ENCODE measurements at places on chromosomes 2 and 18. TPM values are rescaled to one million over a fixed set of nuclear protein-coding genes. Genes with fewer than 3 reads are reported as not detected.

DNA sequence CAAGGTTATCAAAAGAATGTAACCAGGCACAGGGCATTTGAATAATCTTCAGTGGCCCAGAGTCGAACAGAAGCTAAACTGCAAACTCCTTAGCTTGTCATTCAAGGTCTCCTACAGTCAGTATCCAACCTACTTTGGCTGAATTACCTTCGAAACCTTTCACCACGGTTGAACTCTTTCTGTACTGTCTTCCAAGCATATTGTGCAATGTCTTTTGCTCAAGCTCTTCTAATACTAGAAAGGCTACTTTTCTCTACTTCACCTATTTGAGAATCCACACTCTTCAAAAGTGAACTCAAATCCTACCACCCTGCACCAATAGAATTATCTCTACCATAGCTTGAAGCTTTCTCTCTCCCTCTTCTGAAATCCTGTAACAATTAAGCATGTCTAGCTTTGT, 142.9 kb downstream of the NR4A2 start:
- no peak for DNase-seq

The LAMA3 gene
- 1.6 TPM for total RNA-seq

DNA sequence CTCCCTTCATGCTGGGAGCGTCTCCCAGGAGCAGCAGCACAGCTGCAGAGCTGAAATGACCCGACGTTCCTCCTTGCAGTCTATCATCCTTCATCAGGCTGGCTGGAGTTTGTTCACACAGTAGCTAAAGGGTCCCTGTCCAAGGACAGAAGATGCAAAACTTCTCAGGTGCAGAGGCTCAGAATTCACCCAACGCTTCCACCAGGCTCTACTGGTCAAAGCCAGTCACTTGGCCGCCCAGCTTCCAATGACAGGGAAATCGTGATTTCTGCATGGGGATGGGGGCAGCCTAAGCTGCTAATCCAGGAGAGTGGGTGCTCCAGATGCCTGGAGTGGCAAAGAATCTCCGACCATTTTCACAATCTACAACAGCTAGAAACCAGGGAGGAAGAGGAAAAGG, 97.0 kb upstream of the SALL3 start:
- no peak for DNase-seq

The REG3G gene
- total RNA-seq, result not detected

GRCh38 chr18:64179556-64180080, 30.7 kb upstream of the LINC00305 start:
- DNase-seq, result no peak

DNA sequence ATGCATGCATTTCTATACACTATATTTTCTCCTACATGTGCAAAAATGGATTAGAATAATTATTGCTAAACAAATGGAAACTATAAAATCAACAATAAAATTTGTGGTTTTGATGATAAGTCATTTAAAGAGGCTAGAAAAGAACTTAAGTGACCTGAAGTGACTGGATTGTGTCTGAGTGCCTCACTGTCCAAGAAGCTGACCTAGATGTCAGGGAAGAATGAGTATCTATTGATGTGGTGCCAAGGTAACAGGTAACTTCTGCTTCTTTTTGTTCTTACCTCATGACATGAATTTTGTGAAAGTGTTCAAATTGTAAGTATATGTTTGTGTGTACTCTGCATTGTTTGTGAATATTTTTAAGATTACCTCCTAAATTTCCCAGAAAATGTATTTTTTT, 1623.9 kb upstream of the ACVR2A start:
- no peak for DNase-seq

The SFTPB gene
- total RNA-seq, result not detected

The C2orf42 gene
- total RNA-seq, result 19.0 TPM

GRCh38 chr2:43885132-43885632, 46.4 kb downstream of the ABCG8 start:
- no peak for DNase-seq

DNA sequence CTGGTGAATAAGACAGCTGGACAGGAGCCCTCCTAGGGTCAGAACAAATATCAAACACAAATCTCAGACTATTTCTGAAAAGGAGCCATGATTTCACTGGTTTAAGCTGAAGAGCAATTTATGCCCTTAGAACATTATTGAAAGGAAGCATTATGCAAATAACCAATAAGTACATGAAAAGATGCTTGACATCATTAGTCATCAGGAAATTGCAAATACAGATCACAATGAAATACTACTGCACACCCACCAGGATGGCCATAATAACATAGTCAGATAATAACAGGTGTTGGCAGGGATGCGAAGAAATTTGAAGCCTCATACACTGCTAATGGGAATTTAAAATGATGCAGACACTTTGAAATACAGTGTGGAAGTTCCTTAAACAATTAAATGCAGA, 176.4 kb upstream of the RAB6C start:
- no peak for DNase-seq

GRCh38 chr18:40046596-40046995, 1908.4 kb upstream of the PIK3C3 start:
- DNase-seq, result no peak

DNA sequence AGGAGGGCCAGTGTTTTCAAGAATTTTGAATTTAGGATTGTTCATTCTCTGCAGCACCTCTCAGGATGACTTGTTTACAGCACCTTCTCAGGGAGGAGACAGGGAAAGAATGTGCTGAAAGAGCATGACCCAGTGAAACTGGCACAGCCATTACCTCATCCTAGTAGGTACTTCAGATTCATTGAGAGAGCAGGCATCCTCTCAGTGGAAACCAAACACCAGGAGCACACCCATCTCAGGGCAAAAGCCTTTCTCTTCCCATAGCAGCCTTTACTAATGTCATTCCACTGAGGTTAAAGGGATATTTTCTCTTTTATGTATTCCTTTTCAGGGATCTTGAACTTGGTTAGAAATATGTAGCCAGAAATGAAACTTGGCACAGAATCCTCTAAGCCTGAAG, 2.6 kb downstream of the MAP2 start:
- no peak for DNase-seq

The CHRNG gene
- not detected for total RNA-seq

DNA sequence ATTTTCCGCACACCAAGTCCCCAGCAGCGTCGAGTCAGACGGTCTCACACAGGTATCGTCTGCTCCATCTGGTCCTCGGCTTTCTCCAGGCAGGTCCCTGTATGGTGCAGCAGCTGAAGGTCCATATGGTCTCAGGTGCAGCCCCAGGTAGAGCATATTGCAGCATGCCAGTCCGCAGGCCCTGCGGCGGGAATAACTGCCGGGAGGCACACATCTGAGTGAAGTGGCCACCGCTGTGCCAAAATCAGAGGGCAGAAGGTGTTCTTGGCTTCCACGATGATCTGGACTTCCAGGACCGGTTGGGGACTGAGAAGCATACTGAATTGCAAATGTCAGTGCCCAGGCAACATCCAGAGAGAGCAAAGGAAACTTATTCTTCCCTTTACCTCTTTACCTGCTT, 320.3 kb downstream of the RNF144A start:
- no peak for DNase-seq

DNA sequence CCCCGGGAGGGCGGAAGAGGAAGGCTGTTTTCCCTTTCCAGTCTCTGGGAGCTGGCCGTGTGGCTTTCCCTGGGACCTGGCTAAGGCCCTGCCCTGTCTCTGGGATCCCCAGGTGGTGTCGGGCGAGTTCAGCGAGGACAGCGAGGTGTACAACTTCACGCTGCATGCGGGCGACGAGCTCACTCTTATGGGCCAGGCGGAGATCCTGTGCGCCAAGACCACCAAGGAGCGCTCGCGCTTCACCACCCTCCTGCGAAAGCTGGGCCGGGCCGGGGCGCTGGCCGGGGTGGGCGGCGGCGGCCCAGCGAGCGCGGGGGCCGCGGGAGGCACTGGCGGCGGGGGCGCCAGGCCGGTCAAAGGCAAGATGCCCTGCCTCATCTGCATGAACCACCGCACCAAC, 11.2 kb downstream of the GAREM2 start:
- no peak for DNase-seq

The GCG gene
- not detected for total RNA-seq

The ZAP70 gene
- 40.8 TPM for total RNA-seq

The LIMS3 gene
- total RNA-seq, result 1.9 TPM

- no peak for DNase-seq
These were observed 593.4 kb downstream of the DCC start for GRCh38 chr18:52933356-52933755.

DNA sequence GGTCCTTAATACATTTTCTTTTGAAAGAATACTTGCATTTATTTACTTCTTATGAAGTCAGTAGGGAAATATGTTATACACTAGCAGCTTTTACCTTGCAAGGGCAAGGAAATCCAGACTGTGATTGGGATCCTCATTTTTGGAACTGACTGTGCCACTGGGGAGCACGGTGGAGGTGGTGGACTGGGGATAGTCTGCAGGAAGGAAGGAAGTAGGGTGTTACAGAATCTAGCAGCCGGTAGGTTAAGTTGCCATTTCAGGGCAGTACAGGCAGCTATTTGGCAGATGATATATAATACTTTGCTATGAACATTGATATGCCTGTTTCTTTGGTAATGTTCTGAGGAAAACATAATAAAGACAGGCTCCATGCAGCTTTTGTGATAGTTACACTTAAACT, 238.3 kb downstream of the PHLPP1 start:
- DNase-seq, result no peak

The NDUFV2 gene
- total RNA-seq, result 213 TPM

DNA sequence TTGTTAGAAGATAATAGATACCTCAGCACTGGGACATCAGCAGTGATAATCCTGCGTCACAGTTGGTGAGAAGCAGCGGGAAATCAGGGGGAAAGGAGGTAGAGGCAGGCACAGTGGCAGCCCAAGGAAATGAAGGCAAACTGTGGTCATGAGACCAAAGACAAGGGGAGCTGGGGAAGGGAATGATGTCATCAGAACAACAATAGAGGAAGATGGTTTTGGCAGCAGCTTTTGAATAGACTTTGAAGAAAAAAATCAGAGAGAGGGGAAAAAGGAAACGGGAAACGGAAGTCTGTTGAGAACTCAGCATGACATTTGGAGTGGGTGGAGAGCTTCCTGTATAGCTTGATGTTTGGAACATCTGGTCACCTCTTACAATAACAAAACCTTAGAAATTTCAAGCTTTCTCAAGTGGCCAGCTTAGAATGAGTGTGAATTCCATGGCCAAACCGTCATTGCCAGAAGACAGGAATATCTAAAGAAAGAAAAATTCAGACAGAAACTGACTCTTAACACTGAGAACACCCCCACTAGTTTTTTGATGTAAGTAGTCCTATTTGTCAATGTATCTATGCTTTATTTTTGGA, 18.4 kb upstream of the YES1 start:
- DNase-seq, result peak; percentile 23

DNA sequence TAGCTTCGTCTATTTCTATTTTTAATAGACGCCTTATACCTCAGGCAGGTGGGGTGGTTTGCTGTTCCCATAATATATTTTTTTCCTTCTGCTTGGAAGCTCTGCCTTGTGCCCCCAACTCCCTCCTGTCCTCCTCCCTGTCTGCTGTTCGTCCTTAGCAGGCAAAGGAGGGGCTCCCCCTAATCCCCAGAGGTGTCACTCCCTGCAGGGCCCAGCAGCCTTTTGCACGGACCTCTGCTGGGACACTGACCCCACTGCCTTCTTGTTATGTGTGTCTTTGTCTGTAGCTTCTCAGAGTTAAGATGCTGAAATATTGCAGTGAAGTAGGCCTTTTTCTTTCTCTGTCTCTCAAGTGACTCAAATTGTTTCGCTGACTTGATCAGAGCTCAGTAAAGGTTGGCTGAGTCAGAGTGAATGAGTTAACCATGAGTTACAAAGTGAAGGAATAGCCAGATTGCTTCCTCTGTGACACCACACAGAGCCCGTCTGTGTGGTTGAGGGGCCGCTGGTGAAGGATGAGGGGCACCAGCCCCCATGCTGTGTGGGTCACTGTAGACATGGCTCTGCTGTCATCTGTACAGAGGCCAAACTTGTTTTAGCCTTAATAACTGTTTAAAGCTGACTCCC, 47.7 kb downstream of the PRKCE start:
- DNase-seq, result no peak

DNA sequence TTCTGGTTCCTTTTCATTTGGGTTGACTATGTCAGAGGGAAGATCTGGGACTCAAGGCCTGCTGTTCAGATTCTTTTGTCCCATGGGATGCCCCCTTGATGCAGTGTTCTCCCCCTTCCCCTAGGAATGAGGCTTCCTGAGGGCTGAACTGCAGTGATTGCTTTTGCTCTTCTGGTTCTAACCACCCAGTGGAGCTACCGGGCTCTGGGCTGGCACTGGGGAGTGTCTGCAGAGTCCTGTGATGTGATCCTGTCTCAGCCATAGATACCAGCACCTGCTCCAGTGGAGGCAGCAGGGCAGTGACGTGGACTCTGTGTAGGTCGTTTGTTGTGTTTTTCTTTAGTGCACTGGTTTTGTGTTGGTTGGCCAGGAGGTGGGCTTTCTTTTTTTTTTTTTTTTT, 32.1 kb upstream of the RHOB start:
- DNase-seq, result no peak

DNA sequence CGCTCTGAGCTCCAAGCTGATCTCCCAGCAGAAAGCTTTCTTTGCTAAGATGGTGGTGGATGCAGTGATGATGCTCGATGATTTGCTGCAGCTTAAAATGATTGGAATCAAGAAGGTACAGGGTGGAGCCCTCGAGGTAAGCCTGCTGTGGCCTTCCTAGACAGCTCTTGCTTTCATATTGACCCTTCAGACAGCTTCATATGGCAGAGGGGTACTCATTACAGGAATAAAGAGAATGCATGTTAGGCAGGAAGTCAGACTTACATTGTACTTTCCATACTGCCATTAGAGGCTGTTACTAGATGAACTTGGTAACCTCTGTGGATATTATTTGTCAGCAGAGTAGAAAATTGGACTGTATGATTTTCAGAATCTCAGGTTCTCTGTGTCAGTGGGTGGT, 10.5 kb downstream of the CCT7 start:
- no peak for DNase-seq

The NGEF gene
- not detected for total RNA-seq

DNA sequence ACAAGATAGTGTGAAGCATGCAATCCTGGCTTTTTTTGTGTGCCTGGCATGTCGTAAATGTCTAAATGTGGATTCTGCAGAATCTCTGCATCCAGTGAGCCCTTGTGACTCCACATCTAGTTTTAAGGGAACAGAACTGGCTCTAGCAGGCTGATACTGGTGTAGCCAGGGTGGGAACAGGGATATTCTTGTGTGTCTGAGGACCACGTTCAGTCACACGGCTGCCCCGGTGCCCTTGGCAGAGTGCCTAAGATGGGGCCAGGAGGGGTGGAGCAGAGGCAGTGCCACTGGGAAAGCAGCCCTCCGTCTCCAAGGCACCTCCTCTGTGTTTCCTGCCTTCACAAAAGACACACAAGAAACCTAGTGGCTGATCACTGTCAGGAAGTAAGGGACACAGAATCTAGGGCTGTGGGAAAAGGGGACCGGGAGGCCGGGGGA, 91.5 kb upstream of the PARD3B start:
- DNase-seq, result no peak

DNA sequence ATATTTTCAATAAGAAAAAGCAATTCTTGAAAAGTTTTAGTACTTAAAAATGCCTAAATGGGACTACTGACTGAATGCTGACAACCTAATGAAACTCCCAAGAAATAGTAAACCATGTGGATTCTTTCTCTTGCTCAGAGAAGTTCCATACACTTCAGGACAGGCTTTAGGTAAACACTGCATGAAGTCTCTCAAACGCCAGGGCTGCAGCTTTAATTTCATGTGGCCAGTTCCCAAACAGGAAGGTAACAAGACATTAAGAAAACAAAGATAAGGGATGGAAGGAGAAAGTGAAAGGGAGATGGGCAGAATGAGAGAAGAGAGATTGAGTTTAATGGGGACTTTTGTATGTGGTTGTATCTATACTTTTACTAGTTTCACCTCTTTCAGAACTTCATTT, 734.7 kb upstream of the PKDCC start:
- DNase-seq, result no peak

Data from OCI-LY7 (cell line).